ENCODE measurements at places on chromosomes 11 and 22.
A peak's percentile ranks its signal among the peaks of the same experiment; 100 is the strongest.

DNA sequence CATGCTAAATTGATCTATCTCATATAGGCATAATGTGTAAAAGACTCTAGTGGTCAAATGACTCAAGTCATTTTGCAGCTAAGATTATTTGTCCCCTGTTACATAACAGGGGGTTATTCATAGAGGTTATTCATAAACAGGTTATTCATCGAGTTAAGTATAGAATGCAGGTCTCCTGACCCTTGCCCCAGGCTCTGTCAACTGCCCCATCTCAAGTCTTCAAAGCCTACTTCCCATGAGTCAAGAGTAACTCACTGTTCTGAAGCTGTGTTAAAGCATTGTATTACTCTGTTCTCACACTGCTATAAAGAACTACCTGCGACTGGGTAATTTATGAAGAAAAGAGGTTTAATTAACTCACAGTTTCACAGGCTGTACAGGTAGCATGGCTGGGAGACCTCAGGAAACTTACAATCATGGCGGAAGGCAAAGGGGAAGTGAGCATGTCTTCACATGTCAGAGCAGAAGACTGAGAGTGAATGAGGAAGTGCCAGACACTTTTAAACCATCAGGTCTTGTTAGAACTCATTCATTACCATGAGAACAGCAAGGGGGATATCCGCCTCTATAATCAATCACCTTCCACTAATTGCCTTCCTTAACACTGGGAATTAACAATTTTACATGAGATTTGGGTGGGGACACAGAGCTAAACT lies 226.2 kb upstream of the BLID start:
- DNase-seq: no peak

GRCh38 chr11:24661331-24661730 lies 164.5 kb downstream of the LUZP2 start:
- DNase-seq: no peak

- DNase-seq: no peak
Measured at GRCh38 chr11:127950162-127950561, 637.2 kb downstream of the ETS1 start.

- DNase-seq: no peak
Measured at GRCh38 chr11:88414981-88415413, 77.5 kb upstream of the CTSC start.

- DNase-seq: no peak
Measured at GRCh38 chr11:46643986-46644385, 26.6 kb downstream of the ATG13 start.

DNA sequence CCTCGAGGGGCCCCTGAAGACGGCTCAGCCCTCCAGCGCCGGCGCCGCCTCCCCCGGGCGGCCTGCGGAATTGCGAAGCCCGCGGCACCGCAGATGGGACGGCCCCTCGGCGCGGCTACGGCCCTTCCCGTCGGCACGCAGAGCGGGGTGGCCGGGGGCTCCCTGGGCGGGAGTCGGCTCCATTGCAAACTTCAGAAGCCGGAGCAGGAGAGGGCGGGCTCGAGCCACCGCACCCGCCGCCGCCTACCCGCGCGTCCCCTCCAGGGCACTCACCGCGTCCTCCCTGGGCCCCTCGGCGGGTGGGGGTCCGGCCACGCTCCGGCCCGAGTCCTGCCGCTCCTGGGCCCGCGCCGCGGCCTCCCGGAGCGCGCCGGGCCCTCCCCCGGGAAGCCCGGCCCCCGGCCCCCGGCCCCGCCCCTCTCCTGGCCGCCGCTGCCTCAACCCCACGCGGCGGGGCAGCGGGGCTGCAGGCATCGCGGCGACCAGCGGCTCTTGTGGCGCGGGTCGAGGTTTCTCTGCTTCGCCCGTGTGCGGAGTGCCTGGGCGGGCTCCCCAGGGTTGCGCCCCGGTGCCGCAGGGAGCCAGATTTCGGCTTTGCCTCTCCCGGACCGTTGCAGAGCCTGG lies at the start of gene PACSIN3:
Gene PACSIN3 (minus strand): TSS at position 359 of the 624 bp plus-strand sequence. CDS start 3,707 bp downstream, outside the sequence.
- peak; percentile 80 for DNase-seq

DNA sequence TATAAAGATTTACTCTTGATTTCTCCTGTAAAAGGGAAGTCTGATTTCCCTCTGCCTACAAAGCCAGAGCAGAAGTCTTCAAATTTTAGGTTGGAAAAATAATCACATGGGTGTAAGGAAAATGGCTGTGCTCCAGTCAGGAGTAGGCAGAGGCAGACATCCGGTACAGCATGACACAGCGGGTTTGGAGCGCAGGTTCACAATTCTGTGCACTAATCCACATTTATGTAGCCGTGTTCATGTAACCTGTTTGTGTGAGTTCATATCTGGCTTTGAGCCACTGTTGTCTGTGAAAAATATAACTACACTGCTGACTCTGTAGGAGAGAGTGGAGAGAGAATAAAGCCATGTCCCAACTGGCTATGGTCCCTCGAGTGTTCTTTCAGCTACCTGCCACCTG lies 248.0 kb downstream of the CASP12 start:
- DNase-seq: no peak

GRCh38 chr22:44623771-44624510 lies 78.1 kb upstream of the PRR5 start:
- no peak for DNase-seq

DNA sequence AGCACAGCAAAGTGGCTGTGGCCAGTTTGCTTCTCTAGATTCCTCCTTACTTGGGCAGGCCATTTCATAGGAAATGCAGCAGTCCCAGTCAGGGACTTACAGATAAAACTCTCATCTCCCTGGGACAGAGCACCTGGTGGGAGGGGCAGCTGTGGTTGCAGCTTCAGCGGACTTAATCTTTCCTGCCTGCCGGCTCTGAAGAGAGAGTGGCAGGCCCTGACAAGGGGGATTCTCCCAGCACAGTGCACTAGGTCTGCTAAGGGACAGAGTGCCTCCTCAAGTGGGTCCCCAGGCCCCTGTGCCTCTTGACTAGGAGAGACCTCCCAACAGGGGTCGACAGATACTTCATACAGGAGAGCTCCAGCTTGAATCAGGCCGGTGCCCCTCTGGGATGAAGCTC lies 1649.1 kb downstream of the LRRC4C start:
- no peak for DNase-seq

GRCh38 chr11:79437981-79438630 lies 2.7 kb downstream of the TENM4 start:
- no peak for DNase-seq

- DNase-seq: no peak
Measured at GRCh38 chr22:30045494-30045887, 34.8 kb upstream of the HORMAD2 start.

GRCh38 chr11:37858398-37858797 lies 1260.4 kb upstream of the RAG2 start:
- DNase-seq: no peak

DNA sequence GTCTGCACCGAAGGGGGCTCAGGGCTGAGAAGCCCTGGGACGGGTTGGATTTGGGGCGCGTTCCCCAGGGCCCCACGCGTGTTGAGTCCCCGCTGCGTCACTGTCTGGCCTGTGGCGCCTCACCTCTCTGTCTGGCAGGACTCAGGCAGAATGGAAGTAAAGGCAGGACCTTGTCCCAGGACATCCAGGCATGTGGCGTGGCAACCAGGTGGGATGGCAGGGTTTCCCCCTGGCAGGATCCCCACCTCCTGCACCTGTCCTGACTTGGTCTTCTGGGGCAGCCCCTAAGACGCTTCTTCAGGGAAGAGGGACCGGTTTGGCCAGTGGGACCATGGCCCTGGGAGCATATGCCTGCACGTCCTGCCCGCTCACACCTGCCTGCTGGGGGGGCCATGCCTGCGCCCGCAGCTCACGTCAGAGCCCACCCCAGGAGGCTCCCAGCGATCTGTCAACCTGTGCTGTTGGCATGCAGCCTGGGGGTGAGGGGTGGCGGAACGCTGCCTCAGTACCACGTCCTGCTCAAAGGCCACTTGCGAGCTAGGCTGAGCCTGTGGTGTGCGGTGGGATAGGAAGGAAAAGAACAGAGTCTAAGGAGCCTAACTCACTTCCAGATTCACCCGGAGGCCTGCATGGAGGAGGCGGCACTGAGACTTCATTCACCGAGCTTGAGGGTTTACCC lies 72.7 kb downstream of the KCNQ1 start:
- peak; percentile 59 for DNase-seq

DNA sequence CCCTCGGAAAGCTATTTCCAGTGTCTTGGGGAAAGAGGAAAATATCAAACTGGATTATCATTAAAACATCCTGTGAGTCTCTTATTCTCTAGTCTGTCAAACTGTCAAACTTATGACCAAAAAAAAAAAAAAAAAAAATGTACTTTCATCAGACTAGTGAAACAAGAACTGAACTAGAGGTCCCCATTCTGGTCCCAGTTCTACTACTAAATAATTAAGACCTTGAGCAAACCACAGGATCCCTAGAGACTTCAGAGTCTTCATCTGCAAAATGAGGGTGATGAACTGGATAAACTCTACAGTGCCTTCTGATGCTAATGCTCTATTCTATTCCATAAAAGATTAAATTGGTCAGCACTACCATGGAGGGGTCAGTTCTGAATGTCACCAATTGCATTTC lies 105.8 kb downstream of the SERGEF start:
- DNase-seq: no peak

- DNase-seq: no peak
Measured at GRCh38 chr22:18060646-18061620, 16.9 kb upstream of the PEX26 start.

DNA sequence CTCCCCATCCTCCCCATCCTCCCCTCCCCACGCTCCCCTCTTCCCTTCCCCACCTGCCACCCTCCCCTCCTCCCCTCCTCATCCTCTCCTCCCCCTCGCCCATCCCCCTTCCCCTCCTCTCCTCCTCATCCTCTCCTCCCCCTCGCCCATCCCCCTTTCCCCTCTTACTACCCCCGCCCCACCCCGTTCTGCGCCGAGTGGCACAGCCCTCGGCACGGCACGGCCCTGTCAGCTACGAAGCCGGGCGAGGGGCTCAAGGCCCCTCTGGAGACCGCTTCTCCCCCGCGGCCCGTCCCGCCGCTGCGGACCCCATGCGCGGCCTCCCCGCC lies 449.9 kb downstream of the OPCML start:
- no peak for DNase-seq

- no peak for DNase-seq
Measured at GRCh38 chr11:96246718-96247552, 96.1 kb downstream of the MAML2 start.

DNA sequence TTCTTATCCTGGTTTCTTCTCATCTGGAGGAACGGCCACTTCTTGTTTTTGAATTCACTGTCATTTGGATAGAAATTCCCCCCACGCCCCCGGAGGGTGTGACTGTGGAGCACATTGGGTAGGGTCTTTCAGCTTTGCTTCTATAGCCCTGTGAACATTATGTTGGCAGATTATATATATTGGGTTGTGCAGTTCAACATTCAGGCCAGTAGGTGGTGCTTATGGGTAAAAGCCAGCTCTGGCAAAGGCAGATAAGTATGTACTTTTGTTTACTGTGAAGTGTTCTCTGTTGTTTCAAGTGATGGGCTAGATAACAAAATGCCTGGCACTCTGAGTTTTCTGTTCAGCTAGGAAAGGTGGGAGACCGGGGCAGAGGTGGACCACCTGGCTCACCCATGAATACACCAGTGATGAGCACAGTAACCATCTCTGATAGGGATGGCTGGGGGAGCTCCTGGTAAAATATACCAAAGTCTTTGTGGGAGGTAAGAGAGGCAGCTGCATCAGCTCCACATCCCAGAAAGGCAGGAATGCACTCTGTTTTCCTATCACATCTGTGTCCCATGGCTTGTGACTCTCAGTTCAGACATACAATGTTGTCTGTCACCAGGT lies 1348.2 kb upstream of the RAG2 start:
- DNase-seq: no peak

- DNase-seq: peak; percentile 66
Measured at GRCh38 chr11:122717264-122717867, 61.8 kb downstream of the UBASH3B start.

GRCh38 chr11:116454020-116454645 lies 318.7 kb downstream of the BUD13 start:
- no peak for DNase-seq

DNA sequence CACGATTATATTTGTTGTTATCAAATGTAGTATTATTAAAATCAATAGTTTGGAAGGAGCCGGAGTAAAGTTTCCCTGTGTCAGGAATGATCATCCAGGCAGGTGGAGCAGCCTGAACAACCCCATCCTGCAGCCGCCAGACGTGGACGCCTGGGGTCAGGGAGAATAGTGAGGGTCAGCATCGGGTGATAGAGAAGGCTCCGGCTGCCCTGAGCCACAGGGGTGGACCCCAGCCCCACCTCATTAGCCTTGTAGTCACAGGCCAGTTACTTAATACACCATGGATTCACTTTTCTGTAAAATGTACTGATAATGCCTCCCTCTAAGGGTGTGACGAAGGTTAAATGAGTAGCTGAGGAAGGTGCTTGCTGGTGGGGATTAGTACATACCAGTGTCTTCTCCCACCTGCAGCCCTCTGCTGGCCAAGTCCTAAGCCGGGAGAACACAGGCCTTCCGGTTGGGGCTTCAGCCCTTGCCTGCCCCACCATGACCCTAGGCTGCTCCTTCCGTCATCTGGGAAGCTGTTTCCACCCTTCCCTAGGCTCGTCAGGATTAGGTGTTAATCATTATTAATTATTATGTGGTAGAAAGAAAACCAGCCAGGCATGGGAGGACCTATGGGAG lies 14.9 kb downstream of the TMEM121B start:
- peak; percentile 21 for DNase-seq

GRCh38 chr22:36470994-36471331 lies 10.5 kb downstream of the TXN2 start:
- no peak for DNase-seq

DNA sequence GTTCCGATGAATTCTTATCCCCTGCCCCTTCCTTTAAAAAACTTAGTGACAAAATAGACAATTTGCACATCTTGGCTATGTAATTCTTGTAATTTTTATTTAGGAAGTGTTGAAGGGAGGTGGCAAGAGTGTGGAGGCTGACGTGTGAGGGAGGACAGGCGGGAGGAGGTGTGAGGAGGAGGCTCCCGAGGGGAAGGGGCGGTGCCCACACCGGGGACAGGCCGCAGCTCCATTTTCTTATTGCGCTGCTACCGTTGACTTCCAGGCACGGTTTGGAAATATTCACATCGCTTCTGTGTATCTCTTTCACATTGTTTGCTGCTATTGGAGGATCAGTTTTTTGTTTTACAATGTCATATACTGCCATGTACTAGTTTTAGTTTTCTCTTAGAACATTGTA lies 12.0 kb downstream of the CCND1 start:
- no peak for DNase-seq

GRCh38 chr11:12991426-12991825 lies 17.7 kb upstream of the RASSF10 start:
- DNase-seq: no peak

GRCh38 chr11:70854901-70855556 lies 397.3 kb downstream of the SHANK2 start:
- no peak for DNase-seq

GRCh38 chr11:83007909-83008580 lies 63.7 kb downstream of the RAB30 start:
- DNase-seq: no peak

DNA sequence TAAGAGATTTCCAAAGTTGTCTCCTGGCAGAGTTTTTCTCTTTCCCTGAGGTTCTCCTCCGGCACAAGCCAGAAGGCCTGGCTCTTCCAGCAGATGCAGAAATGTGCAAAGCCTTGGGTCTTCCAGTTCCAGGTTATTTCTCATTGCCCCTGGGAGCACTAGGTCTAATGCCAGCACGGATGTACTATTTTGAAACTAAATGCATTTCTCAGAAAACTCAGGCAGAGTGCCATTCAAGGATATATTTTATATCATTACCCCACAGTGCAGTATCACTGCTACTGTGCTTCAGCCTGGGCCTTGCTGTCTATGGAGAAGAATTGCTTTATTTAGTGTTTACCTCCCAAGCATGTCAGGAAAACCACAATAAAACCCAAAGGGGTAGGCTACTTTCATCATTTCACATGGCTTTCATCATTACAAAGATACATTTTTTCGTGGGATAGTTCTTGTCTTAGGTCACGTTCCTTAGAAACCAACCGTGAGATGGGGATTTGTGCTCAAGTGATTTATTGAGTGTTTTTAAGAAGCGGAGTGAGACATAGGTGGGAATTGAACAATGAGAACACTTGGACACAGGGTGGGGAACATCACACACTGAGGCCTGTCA lies 22.4 kb upstream of the FZD4 start:
- DNase-seq: no peak

Measured in activated effector memory CD4-positive, alpha-beta T cell treated with anti-CD3 and anti-CD28 coated beads, Interleukin-2, amount 50 U/mL, for 16 hours (primary cell).